Activated effector memory CD4-positive, alpha-beta T cell treated with anti-CD3 and anti-CD28 coated beads, Interleukin-2, amount 50 U/mL, for 16 hours (primary cell): ENCODE measurements at places on chromosomes 4 and X.
A peak's percentile ranks its signal among the peaks of the same experiment; 100 is the strongest.

DNA sequence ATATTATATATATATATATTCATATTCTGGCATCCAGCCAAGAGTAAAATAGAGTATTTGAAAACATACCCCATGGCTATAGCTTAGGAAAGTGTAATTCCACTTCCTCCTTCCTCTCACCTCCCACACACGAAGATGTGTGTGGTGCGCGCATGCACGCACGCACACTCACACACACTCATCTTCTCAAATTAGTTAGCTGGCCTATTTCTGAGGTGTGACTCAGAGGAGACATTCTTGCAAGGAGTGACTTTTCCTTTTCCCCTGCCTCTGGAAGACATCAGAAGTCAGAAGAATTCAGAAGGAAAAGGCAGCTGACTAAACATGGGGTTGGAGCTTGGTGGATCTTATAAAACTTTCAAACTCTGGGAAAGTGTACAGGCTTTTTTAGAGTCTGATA lies 8.8 kb downstream of the ENPEP start:
- DNase-seq = no peak

DNA sequence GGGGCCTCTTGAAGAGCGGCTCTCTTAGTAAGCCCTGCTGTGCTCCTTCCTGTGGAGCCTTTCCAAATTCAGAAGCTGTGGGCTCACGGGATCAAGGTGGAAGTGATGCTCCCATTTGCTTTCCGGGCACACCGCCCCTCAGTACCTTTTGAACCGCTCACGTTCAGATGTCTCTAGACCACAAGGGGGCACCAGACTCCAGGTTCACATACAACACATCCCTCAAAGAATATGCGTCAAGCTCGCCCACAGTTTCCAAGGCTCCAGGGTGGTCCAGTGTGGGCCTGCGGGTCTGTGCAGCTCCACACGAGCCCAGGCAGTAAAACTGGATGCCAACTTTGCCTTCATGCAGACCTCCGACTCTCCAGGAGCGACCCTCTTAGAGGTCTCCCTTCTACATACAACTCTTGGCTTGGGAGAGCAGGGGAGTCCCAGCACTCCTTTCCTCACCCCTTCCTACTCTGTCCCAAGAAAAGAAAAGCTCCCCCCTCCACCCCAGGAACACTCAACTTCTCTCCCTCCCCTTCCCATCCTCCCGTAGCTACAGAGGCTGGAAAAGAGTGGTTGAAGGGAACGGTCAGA lies 11.0 kb downstream of the SUPT20HL1 start:
- peak; percentile 78 for DNase-seq

- peak; percentile 55 for DNase-seq
Observed at GRCh38 chr4:6239486-6239885, 30.2 kb upstream of the WFS1 start.

GRCh38 chr4:56821381-56822243 lies at the start of gene SPINK2:
TSS of gene SPINK2 (minus strand) at chr4:56821701. CDS start at chr4:56821662, 39 bp downstream.
- peak; percentile 87 for DNase-seq

DNA sequence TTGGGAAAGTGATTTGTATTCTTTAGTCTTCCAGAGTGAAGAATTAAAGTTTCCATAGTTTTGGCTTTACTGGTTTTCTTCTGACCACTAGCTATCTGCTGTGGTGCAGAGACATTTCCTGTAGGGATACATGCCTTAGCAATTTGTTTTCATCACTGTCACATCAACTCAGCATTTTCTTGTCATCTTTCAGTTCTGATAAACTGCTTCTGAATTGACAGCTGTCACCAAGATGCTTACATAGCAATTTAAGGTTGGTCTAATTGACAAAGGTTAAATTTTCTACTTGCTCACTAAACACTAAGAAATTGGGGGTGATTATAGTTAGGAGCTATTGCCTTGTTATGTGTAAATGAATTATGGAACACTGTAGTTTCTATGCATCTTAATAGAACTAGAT lies 232.5 kb downstream of the TEX13A start:
- DNase-seq = no peak

DNA sequence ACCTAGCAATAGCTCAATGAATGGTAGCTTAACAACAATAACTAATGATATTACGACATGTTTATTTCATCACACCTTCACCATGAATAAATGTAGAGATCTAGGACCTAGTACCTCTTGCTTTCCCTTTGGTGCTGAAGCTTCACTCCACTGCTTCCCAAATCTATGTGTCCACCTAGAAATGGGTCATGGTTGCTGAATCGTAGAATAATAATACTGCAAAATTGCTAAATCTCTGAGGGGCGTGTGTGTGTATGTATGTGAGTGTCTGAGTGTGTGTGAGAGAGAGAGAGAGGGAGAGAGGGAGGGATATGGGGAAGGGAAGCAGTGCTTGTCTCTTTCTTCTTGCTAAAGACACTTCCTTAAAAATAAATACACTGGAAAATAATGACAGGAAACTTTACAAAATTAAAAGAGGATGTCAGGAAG lies 109.3 kb upstream of the BMP2K start:
- DNase-seq = no peak

- no peak for DNase-seq
Observed at GRCh38 chr4:159432436-159432835, 329.6 kb downstream of the RAPGEF2 start.

- DNase-seq = no peak
Observed at GRCh38 chr4:150348079-150348478, 233.9 kb upstream of the MAB21L2 start.

DNA sequence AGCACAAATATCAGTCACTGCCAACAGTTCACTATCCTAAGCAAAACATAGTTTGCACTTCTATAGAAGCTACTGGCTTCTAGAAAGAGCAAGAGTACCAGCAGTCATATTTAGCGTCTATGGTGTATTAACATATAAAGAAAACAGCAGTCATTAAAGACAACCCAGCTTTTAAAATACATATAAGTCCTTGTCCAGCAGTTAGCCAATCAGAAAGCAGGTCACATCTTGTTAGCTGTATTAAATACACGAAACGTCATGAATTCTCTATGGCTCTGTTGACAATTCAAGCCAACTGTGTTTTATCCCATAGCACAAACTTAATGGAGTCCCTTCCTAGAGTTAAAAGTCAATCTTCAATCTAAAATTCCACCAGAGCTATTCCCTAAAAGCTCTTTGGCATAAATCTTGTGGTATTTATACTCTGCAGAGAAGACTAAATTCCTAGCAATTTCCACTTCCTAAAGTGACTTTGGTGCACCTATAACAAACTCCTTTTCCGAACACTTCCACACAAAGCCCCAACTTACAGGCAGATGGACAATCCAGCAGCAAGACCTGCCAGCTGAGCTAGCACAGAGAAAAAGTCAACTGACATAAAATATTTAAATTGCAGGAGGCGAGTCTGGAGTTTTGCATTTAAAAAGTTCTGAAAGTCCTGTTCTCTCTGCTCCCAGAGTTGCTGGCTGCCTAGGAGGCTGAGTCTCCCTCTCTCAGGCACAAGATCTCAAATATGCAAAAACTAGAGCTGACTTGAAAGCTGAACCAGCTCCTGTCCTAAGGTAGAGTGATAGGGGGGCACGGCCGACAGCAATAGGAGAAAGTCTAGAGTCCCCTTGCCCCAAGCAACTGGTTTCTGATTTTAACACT lies 1.3 kb downstream of the LDB2 start:
- DNase-seq = no peak

DNA sequence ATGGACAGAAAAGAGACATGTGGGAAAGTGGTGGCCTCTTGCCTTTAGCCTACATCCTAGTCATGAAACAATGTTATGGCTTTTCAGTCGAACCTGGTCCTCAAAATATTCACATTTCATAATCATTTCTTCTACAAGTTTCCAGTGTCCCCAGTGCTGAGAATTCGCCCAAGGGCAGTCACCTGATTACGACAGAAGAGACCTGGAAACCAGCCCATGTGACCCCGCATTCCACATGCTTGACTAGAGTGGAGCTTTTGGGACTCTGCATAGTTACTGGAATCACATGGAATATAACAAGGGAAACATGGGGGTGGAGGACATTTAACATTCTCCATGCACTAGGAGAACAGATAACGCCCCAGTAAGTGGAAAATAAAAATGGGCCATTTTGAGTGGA lies 100.1 kb downstream of the PPARGC1A start:
- no peak for DNase-seq

GRCh38 chr4:150005537-150005936 lies 72.7 kb upstream of the DCLK2 start:
- no peak for DNase-seq

- DNase-seq = no peak
Observed at GRCh38 chr4:123841447-123842121, 445.0 kb downstream of the SPRY1 start.

GRCh38 chr4:16694173-16694883 lies 204.1 kb downstream of the LDB2 start:
- no peak for DNase-seq

- no peak for DNase-seq
Observed at GRCh38 chr4:109803924-109804571, 2.2 kb upstream of the CFI start.

GRCh38 chrX:110569506-110569905 lies 210.9 kb downstream of the RTL9 start:
- no peak for DNase-seq

GRCh38 chrX:100994352-100995281 lies 25.1 kb downstream of the ARL13A start:
- no peak for DNase-seq
